ENCODE measurements at places on chromosomes 1 and 21. TPM values are rescaled to one million over a fixed set of nuclear protein-coding genes. Genes with fewer than 3 reads are reported as not detected.
A peak's percentile ranks its signal among the peaks of the same experiment; 100 is the strongest.

The DNASE2B gene
- total RNA-seq: not detected

The RAB3B gene
- 0.07 TPM for total RNA-seq

- H3K4me3 ChIP-seq: no peak overlapping the region
- H3K27ac ChIP-seq: no peak overlapping the region
Measured at GRCh38 chr1:55337801-55338447, 122.8 kb upstream of the USP24 start.

DNA sequence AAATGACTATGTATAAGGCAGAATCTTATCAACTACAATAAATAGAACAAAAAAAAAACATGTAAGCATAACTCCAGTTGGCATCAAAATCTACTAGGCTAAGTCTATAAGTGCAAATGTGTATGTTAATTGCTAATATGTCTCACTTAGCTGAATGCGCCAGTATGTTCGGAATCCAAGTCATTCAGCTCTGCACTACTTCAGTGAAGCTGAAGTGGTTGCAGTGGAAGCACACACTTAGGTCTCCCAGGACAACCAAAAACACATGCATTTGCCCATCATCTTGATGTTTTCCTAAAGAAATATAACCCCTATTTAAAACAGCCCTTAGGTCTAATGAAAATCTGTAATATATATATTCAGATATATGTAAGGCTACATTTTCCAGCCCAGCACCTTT lies 41.0 kb upstream of the RGS2 start:
- H3K27me3 ChIP-seq: peaks cover 7% of the 10 kb centered on the region
- no peaks in the 10 kb centered on the region for H3K4me1 ChIP-seq
- no peak for DNase-seq
- no peaks in the 10 kb centered on the region for H3K36me3 ChIP-seq

GRCh38 chr1:198641501-198641900 lies 2.7 kb downstream of the PTPRC start:
- peaks cover 50% of the 10 kb centered on the region for H3K4me1 ChIP-seq
- H3K4me3 ChIP-seq: peak overlapping the region; percentile 87
- DNase-seq: no peak

The KRTAP11-1 gene
- total RNA-seq: not detected

DNA sequence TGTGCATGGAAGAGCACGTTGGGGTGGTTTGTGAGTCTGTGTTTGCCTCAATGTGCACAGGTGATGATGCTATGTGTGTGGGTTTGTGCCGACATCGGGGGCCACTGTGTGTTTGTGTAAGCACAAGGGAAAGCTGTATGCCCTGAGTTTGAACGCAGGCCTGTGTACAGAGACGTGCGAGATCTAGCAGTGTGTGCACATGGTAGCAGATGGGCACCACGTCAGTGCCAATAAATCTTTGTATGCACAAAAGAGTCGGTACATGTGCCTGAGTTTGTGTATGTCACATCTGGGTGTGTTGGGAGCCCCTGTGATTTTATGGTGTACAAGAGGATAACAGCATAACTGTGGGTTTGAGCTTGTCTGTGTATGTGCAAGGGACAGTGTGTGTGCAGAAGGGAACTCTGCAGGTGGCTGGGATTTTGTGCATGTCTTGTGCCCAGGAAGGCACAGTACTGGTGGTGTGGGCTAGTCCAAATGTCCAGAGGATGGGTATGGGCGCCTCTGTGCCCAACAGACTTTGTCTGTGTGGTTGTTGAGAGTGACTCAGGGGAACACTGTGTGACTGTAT lies 32.0 kb upstream of the WASF2 start:
- no peaks in the 10 kb centered on the region for H3K27me3 ChIP-seq
- peak overlapping the region; percentile 96 for H3K27ac ChIP-seq
- H3K4me3 ChIP-seq: peak overlapping the region; percentile 92
- H3K4me1 ChIP-seq: peaks cover 61% of the 10 kb centered on the region
- no peak for DNase-seq

DNA sequence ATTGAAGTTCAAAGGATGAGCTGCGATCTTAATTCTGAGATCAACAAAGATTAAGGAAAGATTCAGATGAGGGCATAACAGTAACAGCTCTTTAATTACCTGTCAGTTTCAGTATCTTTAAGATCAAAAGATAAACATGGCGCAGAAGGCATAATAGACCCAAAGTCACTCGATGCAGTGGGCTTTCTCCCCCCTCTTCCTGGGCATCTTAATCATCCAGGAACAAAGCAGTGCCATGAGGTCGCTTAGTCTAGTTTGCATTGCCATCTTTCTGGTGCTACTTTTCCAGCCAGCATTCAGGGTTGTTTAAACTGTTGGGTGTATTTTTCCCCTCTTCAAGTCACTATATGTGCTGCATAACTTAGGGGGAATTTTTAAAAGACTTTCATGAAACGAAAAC lies 72.3 kb downstream of the HUNK start:
- no peak overlapping the region for H3K4me3 ChIP-seq
- H3K4me1 ChIP-seq: no peaks in the 10 kb centered on the region
- no peak for DNase-seq

The OR4F16 gene
- total RNA-seq: not detected

- H3K4me1 ChIP-seq: peaks cover 8% of the 10 kb centered on the region
- no peak for DNase-seq
- H3K36me3 ChIP-seq: no peaks in the 10 kb centered on the region
- H3K27ac ChIP-seq: no peak overlapping the region
Measured at GRCh38 chr1:46494910-46495309, 5.3 kb downstream of the DMBX1 start.

The RXFP4 gene
- not detected for total RNA-seq

The TSACC gene
- not detected for total RNA-seq

DNA sequence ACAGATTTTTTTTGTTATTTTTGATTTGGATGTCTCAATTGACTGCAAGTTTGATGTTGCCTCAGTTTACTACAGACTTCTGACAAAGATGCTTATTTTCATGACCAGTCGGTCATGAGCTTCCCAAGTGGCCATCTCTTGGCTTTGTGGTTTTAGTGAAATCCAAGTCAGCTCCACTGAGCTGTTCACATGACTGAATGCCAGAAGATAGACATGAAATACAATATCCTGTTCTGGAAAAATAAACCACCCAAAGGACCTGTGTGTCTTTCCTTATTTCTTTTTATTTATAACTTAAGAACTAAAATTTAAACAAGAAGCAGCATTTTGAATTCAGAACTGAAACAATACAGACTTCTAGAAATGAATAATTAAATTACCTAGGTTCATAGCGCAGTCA lies 89.3 kb downstream of the HMCN1 start:
- H3K27ac ChIP-seq: no peak overlapping the region
- no peaks in the 10 kb centered on the region for H3K36me3 ChIP-seq
- H3K27me3 ChIP-seq: peaks cover 4% of the 10 kb centered on the region
- no peaks in the 10 kb centered on the region for H3K4me1 ChIP-seq
- H3K4me3 ChIP-seq: no peak overlapping the region

DNA sequence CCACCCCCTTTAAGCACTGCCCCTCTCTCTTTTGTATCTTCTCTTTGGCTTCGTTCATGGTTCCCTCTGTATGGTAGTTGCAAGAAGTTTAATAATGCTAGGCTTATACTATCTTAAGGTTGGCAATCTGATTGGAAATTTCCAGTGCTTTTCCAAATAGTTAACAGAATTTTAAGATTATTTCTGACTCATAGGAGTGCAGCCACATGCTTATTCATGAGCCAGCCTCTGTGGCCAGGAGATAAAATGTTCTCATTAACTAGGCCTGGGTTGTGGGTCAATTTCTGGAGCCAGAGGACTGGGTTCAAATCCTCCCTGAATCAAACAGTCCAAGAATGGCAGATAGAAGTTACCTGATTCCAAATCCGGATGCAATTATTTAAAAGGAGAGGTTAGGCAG lies 103.1 kb downstream of the ATP6V1G3 start:
- H3K4me3 ChIP-seq: no peak overlapping the region
- H3K27ac ChIP-seq: no peak overlapping the region
- no peaks in the 10 kb centered on the region for H3K4me1 ChIP-seq
- H3K36me3 ChIP-seq: no peaks in the 10 kb centered on the region

GRCh38 chr21:43734131-43734927 lies 15.4 kb downstream of the PDXK start:
- H3K27me3 ChIP-seq: no peaks in the 10 kb centered on the region
- DNase-seq: no peak
- no peak overlapping the region for H3K27ac ChIP-seq
- H3K4me3 ChIP-seq: no peak overlapping the region
- peaks cover 17% of the 10 kb centered on the region for H3K36me3 ChIP-seq

GRCh38 chr1:208335371-208336136 lies 91.4 kb upstream of the PLXNA2 start:
- H3K4me1 ChIP-seq: no peaks in the 10 kb centered on the region
- no peak overlapping the region for H3K27ac ChIP-seq
- H3K27me3 ChIP-seq: peaks cover 9% of the 10 kb centered on the region
- no peaks in the 10 kb centered on the region for H3K36me3 ChIP-seq
- no peak overlapping the region for H3K4me3 ChIP-seq

DNA sequence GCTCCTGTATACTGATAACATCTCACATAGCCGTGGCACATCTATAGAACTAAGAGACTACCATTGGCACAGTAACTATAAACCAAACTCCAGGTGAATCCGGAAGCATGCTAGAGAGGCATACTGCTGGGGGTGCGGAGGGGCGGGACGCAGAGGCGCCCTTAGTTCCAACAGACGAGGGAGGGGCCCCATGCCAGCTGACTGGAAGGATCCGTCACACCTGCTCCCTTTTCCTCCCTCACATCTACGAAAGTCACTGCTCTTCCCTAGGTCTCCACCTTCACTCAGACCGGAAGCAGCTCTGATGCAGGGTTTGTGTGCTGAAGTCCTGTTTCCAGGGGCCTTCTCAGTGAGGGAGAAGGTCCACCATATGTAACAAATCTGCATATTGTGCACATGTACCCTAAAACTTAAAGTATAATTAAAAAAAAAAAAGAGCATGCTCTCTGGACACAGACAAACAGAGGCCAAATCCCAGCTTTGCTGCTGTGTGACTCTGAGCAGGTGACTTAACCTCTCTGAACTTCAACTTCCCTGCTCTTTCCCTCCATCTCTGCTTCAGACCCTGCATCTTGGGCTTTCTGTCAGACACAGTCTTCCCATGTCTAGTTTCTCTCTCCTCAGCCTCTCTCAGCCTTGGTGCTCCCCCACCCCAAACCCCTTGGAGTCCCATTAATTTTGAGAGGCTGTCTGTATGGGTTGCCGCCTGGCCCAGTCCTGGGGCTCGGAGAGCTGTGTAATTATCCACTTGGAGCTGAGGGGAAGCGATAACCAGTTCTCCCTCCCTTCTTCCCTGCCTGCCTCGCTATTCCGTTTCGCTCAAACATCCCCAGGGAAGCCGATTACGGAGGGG lies 7.8 kb upstream of the GJB5 start:
- no peaks in the 10 kb centered on the region for H3K36me3 ChIP-seq
- H3K4me3 ChIP-seq: no peak overlapping the region
- no peaks in the 10 kb centered on the region for H3K4me1 ChIP-seq
- no peak for DNase-seq

GRCh38 chr1:5408401-5408800 lies 583.8 kb downstream of the NPHP4 start:
- H3K27me3 ChIP-seq: no peaks in the 10 kb centered on the region
- H3K27ac ChIP-seq: no peak overlapping the region

The ITGB2 gene
- 210 TPM for total RNA-seq

GRCh38 chr1:226943156-226943555 lies 3.1 kb downstream of the COQ8A start:
- peaks cover 28% of the 10 kb centered on the region for H3K4me1 ChIP-seq
- H3K27ac ChIP-seq: no peak overlapping the region
- H3K4me3 ChIP-seq: no peak overlapping the region
- DNase-seq: no peak

DNA sequence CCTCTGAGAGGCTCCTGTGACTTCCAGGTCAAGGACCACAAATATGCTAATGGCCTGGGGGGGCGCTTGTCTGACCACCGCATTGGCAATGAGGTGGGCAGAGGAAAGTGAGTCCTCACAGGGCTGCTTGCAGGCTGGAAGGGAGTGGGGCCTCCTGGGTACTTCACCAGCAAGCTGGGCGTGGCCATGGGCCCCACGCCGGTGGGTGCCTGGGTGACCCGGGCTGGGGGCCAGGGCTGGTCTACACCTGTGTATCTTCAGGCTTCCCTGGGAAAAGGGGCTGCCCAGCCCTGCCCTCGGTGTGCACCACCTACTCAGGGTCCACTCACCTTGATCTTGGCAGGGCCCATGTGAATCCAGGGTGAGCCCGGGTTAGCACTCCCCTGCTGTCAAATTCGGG lies 167.4 kb downstream of the PRDM16 start:
- DNase-seq: no peak
- H3K27me3 ChIP-seq: no peaks in the 10 kb centered on the region
- H3K27ac ChIP-seq: no peak overlapping the region

DNA sequence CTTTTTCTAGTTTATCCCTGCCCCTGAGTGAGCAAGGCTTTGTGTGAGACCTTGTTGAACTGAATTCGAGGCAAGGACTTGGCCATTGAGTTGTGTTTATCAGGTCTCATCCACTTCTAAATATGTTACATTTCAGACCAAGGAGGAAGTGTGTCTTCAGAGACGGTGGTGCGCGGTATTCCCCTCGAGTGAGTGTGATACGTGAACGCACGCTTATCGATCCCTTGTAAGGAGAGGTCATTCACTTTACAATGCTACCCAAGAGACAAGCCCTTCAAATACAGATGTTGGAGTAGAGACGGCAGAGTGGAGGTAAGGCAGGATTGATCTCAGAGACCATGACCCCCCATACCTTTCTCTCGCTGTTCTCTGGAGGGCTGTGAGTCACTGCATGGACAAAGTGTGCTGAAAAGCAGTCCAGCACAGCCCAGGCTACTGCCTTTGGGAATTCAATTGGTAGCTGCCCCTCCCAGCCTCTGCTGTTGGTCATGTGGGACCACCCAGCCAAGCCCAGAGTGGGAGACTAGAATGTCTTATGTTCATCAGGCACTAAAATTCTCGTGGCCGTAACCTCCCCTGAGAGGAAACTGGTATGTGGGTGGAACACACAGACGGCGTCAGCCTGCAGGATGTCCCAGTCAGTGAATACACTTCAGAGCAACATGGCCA lies 16.3 kb upstream of the MTARC1 start:
- H3K4me3 ChIP-seq: no peak overlapping the region
- H3K4me1 ChIP-seq: no peaks in the 10 kb centered on the region
- peaks cover 2% of the 10 kb centered on the region for H3K27me3 ChIP-seq
- no peak for DNase-seq

DNA sequence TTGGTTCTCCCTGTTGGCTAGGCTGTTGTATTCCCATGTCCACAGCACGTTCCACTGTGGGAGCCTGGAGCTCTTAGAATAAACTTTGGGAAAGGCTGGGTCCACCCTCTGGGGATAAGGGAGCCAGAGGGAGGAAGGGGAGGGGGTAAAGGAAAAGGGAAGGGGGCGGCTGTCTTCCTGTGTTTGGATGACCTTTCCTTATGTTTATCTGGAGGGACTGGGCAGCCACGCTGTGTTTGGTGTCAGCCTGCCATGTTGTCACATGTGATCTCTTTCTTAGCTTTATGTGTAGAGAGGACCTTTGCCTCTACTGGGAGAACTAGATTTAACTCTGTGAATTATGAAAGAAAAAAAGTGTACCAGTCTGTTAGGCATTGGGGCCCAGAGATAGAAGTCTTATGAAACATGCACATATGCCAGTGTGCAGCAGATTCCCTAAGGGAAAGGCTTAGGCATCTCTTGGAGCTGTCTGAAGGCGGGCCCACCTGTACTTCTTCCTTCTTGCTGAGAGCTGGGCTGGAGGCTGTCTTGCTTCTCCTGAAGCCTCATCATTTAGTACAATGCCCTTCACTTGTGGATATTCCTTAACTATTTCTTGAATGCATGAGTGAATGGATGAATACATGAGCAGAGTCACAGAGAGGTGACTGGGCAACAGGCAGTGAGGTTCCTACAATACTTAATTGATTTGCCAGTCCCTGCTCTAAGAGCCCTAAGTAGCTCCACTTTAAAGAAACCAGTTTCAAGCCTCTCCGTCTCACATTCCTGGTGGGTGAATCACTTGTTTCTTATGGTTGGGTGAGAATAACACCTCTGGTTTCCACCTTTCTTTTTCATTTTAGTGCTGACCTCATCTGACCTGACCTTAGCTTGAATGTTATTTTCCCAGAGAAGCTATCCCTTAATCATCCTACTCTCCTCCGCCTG lies 62.5 kb upstream of the ARHGAP29 start:
- peaks cover 4% of the 10 kb centered on the region for H3K27me3 ChIP-seq
- H3K4me1 ChIP-seq: no peaks in the 10 kb centered on the region
- DNase-seq: no peak

Measured in activated T-helper 2 cell treated with anti-CD3 and anti-CD28 coated beads, Interferon-gamma antibody, Interleukin-2, Interleukin-4, amounts not matched to agents 10 μg/mL and 5 μg/mL and 100 μg/mL, durations not matched to agents 14 hours and 24 hours and 36 hours (primary cell).